GM23338 (cell line): ENCODE measurements at places on chromosomes 3 and 15.

DNA sequence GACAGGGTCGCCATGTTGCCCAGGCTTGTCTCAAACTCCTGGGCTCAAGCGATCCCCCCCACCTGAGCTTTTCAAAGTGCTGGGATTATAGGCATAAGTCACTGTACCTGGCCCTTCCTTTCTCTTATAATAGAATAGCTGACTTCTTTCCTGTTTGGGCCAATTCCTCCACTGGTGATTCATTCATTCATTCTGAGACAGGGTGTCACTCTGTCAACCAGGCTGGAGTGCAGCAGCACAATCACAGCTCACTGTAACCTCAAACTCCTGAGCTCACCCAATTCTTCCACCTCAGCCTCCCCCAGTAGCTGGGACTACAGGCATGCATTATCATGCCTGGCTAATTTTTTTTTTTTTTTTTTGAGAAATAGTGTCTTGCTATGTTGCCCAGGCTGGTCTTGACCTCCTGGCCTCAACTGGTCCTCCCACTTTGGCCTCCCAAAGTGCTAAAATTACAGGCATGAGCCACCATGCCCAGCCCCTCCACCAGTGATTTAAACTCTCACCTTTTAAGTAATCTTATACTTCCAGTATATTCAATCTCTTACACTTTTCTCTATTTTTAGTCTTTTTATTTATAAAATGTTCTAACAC is 20.9 kb downstream of the GNB4 start:
- H3K36me3 ChIP-seq = no peaks in the 10 kb centered on the region
- DNase-seq = no peak
- no peaks in the 10 kb centered on the region for H3K27me3 ChIP-seq
- H3K27ac ChIP-seq = no peak overlapping the region

DNA sequence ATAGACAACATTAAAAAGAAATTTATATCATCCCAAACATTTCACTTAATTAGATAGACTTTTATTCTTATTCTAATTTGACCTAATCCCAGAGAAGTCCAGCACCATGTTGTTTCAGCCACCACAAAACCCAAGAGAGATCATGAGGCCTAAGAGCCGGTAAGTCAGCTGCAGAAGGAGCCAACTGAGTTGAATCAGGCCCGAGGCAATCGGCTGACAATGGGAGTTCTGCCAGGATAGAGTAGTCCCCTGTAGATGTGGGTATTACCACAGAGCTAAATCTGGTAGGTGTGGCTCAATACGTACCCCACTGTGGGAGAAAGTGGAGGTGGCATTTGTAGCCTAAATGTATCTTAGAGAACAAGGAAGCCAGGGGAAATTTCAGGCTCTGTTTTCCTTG is 49.7 kb upstream of the UMPS start:
- H3K27me3 ChIP-seq = no peaks in the 10 kb centered on the region
- no peak for DNase-seq
- H3K4me1 ChIP-seq = no peaks in the 10 kb centered on the region
- no peak overlapping the region for H3K27ac ChIP-seq
- no peaks in the 10 kb centered on the region for H3K36me3 ChIP-seq

DNA sequence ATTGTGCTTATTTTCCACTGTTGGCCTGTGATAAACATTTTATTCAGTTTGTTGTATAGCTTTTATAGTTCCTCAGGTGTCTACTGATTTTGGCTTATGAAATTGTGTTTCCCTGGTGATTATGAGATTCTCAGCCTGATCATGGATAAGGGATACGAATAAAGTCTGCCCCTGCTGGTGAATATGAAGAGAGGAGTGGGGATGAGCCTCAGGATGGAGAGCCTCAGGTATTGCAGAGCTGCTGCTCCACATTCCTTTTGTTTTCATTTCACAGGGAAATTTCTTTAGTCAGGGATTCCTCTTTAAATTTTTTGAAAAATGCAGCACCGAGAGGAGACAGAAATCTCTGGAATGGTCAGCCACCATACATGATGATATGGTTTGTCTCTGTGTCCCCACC is 14.7 kb upstream of the RAB6B start:
- DNase-seq = peak; percentile 69
- no peaks in the 10 kb centered on the region for H3K27me3 ChIP-seq
- no peak overlapping the region for H3K4me3 ChIP-seq
- no peak overlapping the region for H3K27ac ChIP-seq
- H3K4me1 ChIP-seq = no peaks in the 10 kb centered on the region

DNA sequence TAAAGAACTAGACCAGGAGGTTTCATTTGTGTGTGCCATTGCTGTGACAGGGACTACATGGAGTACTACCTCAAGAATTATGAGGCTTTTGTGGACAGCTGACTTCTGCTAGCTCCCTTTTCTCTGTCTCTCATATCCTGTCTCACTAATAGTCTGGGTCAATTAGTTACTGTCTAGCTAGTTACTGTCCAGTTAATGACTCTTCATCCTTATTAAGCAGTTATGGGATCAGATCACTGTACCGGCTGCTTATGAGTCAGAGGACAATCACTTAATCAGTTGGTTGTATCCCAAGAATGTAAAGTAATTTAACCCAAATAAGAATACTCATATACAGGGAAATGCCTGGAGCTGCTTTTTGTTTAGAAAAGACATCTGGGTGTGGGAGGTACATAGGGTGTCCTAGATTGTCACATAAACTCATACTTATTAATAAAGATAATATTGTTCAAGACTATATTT is 158.0 kb downstream of the CDIN1 start:
- no peaks in the 10 kb centered on the region for H3K4me1 ChIP-seq
- no peak overlapping the region for H3K27ac ChIP-seq
- no peaks in the 10 kb centered on the region for H3K36me3 ChIP-seq
- H3K27me3 ChIP-seq = no peaks in the 10 kb centered on the region

- H3K4me1 ChIP-seq = no peaks in the 10 kb centered on the region
- H3K27ac ChIP-seq = 0 out of 2 replicates have a peak overlapping the region, but pooled peaks have one; percentile 14
- no peak for DNase-seq
- H3K27me3 ChIP-seq = no peaks in the 10 kb centered on the region
Measured at GRCh38 chr3:52085681-52086282, 29.4 kb upstream of the DUSP7 start.

DNA sequence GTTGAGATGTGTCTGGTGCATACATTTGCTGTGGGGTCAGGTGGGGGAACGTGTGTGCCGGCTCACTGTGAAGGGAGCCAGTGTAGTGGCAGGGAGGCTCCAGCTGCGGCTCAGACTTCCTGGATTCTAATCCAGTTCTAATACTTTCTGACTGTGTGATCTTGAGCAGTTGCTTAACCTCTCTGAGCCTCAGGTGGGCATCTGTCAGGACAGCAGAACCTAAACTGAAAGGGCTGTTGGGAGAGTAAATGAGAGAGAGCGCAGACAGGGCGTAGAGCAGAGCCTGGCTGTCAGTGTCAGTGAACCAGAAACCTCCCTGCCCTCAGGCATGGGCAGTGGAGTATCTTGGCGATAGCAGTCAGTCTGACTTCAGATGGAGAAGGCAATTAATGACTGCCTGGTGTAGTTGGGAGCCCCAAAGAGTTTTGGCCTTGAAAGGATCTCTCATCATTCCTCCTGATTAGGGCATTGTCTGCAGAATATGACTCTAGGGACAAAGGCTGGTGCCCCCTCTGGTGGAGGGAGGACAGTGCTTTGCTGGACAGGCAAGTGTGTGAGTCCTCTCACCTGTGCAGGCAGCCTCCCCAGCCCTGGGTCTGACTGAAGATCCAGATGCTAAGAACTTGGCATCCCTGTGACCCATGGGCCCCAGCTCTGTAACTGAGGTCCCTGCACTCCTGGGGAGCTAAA is 9.6 kb downstream of the KBTBD13 start:
- H3K27ac ChIP-seq = no peak overlapping the region
- H3K36me3 ChIP-seq = no peaks in the 10 kb centered on the region
- H3K27me3 ChIP-seq = no peaks in the 10 kb centered on the region
- H3K4me3 ChIP-seq = no peak overlapping the region
- peaks cover 41% of the 10 kb centered on the region for H3K4me1 ChIP-seq

- H3K4me3 ChIP-seq = peak overlapping the region; percentile 41
- H3K27me3 ChIP-seq = no peaks in the 10 kb centered on the region
- H3K36me3 ChIP-seq = no peaks in the 10 kb centered on the region
- H3K4me1 ChIP-seq = peaks cover 79% of the 10 kb centered on the region
Measured at GRCh38 chr15:31365655-31366127, 39.1 kb downstream of the KLF13 start.

- no peak for DNase-seq
- no peak overlapping the region for H3K27ac ChIP-seq
- no peaks in the 10 kb centered on the region for H3K27me3 ChIP-seq
- no peak overlapping the region for H3K4me3 ChIP-seq
- H3K36me3 ChIP-seq = no peaks in the 10 kb centered on the region; the same call in 1 of the 2 replicates
Measured at GRCh38 chr15:99669250-99669649, 64.0 kb downstream of the LYSMD4 start.
